ENCODE measurements at places on chromosomes 4 and X. TPM values are rescaled to one million over a fixed set of nuclear protein-coding genes. Genes with fewer than 3 reads are reported as not detected.

DNA sequence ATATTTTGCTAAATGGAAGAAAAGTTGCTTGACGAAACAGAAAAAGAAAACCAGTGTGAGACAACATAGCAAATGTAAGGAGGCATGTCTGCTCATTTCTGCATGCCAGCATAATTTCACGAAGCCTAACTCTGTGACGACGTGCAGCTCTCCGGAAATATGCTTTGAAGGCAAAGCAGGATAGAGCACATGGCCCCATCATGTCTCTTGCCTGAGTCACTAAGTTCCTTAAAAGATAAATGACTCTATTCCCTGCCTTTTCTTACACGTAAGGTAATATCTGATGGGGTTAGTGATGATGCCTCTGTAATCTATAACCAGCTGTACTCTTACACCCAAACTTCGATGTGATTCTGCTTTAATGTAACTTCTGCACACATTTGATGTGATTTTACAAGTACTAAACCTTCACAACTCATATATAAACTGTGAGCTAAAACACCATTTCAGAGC, 64.5 kb downstream of the ANXA3 start:
- DNase-seq: no peak

DNA sequence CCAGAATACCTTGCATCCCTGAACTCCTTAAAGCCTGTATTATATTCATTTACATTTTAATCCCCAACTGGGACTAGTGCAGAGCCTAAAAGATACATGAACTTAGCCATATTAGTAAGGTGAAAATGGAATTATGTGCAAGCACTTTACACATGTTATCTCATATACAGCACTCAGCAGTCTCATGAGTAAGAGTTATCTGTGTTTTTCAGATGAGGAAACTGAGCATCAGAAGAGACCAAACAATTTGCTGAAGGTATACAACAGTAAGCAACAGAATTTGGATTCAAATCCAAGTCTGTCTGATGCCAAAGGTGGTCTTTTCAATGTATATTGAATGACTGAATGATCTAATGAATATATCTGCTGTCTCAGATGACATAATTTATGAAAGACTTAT, 12.3 kb downstream of the ATP7A start:
- DNase-seq: no peak

Gene SMIM31
- total RNA-seq: not detected

- no peak for DNase-seq
These were observed 17.2 kb upstream of the SPCS3 start for GRCh38 chr4:176302283-176303275.

Gene FGFBP2
- total RNA-seq: 0.25 TPM

Gene MMRN1
- total RNA-seq: 15.6 TPM

DNA sequence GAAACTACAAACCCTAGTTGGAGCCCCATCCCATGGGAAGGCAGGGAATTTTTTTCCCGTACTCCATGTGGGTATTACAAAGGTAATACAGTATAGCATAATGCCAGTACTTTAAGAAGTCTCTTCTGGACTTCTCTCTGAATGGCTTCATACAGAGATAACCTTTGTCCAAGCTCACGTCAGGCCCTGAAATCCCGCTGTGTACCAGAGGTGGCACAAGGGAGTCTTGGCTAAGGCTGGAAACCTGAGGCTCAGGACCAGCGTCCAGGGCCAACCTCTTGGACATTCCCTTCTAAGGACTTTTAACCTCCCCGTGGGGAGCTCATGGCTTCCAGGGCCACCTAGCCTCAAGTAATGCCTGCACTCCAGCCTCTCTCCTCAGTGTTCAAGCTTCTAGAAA, 338.9 kb upstream of the FAM241A start:
- no peak for DNase-seq

Gene SULT1E1
- 14.7 TPM for total RNA-seq

DNA sequence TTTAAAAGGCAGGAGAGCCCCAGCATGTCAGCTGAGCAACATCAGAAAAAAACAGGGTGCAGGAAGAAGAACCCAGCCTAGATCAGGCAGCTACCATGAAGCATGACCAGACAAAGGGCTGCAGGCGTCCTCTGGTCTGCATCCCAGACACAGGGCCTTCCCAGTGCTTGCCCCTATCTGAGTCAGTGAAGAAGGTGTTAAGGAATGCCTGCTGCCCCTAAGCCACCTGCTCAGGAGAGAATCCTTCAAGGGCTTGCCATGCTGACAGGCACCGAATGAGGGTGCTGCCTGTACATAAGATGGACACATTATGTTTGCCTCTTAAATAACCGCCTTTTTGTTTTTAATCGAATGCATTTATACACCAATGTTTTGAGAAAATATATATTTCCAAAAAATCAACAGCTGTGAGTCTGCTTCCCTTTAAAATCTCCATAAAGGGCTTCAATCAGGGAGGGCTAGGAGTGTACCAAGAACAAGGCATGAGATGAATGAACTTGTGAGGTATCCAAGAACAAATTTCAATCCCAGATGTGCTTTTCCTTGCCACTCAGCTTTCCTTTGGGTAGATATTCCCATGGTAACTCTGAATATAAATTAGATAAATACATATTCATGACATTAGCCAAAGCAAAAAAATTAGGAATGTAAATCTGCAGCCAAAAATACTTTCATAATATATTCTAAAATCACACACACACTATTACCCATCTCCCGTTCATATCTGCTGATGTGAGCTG, 85.1 kb downstream of the SLC9A7 start:
- DNase-seq: no peak

Gene CRLF2
- not detected for total RNA-seq

Gene MAB21L2
- 0.47 TPM for total RNA-seq

Gene P2RY4
- total RNA-seq: 0.08 TPM

Gene CLNK
- total RNA-seq: under 0.01 TPM

DNA sequence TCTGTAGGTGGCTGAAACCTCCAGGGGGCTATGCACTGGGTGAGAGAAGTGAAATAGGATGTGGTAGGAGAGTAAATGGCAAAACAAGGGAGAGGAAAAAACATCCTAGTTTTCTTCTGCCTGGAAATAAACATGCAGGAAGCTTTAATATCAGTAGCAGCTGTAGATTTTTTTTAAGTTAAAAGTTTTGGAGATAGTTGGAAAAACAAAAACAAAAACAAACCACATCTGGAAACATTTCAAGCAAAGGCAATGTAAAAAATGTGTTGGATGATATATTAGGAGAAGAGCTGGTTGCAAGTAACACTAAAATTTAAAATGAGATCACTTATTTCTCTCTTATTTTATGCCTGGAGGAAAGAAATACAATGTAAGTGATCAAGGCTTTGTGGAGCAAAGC, 388.0 kb downstream of the SPRY1 start:
- DNase-seq: no peak

Gene STARD8
- total RNA-seq: 9.8 TPM

DNA sequence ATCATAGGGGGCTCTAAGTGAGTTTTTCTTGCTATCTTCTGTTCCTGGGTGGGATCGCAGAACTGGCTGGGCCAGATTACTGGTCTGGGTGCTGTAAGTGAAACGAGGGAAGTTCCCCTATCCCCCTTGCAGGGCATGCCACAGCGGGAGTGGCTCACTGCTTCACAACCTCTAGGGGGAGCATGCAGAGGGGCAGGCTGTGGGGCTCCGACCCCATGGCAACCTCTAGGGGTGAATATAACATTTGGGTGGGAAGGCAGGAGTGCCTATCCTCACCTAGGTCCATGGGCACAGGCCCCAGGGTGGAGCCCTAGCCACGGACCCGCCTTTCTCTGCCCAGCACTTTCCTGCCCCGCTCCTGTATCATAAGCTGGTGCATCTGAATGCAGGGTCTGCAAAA, 1.7 kb upstream of the RRAGB start:
- no peak for DNase-seq

DNA sequence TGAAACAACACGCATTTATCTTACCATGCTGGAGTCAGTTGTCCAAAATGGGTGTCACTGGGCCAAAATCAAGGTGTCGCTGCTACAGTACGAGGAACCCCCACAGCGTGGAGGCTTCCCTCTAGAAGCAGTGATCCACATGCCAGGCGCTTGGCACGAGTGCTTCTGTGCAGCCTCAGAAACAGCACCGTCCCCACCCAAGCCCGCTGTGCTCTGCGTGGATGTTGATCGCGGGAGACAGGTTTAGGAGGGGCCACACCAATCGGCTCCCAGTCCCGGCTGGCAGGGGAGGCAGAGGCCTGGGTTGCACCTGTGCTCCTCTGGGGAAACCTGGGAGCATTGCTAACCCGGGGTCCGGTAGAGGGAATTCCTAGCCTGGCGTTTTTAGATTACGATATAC, 165.5 kb upstream of the PSAPL1 start:
- DNase-seq: no peak

- DNase-seq: no peak
These were observed 8.7 kb upstream of the HPGDS start for GRCh38 chr4:94351319-94351718.

DNA sequence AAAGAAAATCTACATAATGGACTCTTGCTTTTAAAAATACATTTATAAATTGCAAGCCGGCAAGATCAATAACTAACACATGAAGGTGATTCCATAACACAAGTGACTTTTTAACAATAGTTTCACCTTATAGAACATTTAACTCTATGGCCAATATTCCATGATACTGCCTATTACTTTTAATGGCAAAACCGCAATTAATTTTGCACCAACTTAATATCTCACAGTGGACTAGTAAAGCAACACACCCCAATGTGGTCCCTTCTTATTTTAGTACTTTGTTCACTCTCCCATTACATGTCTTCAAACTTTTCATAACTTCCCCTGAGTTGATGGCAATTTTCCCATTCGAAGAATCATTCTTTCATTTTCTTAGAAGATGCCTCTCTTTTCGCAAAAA, 351.6 kb upstream of the F9 start:
- DNase-seq: no peak

Gene TLR10
- 1.9 TPM for total RNA-seq

Gene PDGFRA
- 6.5 TPM for total RNA-seq

GRCh38 chrX:108313669-108314068, 124.6 kb downstream of the COL4A6 start:
- DNase-seq: no peak

DNA sequence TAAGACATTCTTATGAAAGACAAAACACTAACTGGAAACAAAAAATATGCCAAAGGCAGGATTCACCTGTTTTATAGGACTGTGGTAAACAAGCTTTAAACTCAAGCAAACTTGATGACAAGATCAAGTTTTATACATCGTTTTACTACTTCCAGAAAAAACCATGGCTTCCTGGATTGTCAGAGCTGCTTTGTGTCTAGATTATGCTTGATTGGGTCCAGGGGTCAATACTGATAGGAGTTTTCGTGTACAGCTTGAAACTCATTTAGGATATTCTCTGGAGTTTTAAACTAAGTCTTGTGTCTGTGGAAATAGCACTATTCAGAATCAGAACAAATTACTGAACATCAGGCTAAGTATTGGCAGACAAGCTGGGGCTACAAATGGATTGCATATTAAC, 13.0 kb downstream of the HCCS start:
- DNase-seq: no peak

DNA sequence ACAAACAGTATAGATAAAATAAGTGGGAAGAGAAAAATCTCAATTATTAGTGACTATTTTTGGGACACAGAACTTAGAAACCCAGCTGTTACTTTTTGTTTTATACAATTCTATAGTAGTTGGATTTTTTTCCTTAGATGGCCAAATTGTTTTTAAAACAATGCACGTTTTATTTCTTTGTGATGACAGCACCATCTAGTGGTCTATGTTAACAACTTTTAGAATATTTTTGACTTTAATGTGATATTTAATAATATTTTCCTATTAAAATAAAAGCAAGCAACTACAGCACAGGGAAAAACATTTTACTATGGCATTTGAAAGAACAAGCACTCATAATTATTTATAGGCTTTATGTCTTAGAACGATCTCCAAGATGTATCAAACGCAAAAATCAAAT, 5.6 kb upstream of the SMIM31 start:
- DNase-seq: no peak

Gene INPP4B
- total RNA-seq: 2.8 TPM

DNA sequence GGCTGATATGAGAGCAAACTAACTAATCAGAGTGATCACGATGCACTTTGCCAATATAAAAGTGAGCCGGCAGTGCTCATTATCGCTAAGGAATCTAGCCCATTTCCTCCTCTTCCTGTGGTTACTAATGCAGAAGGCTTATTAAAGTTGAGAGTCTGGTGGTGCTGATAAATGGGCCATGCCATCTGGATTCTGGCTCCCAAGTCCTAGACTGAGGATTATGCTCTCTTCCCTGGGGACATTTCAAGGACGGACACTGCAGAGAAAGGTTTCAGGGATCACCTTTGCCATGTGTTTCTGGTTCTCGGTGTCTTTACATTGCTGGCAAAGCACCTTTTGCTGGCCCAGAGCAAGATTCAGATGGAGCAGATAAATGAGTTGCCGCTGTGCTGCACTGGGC, 85.3 kb downstream of the RTL5 start:
- no peak for DNase-seq

DNA sequence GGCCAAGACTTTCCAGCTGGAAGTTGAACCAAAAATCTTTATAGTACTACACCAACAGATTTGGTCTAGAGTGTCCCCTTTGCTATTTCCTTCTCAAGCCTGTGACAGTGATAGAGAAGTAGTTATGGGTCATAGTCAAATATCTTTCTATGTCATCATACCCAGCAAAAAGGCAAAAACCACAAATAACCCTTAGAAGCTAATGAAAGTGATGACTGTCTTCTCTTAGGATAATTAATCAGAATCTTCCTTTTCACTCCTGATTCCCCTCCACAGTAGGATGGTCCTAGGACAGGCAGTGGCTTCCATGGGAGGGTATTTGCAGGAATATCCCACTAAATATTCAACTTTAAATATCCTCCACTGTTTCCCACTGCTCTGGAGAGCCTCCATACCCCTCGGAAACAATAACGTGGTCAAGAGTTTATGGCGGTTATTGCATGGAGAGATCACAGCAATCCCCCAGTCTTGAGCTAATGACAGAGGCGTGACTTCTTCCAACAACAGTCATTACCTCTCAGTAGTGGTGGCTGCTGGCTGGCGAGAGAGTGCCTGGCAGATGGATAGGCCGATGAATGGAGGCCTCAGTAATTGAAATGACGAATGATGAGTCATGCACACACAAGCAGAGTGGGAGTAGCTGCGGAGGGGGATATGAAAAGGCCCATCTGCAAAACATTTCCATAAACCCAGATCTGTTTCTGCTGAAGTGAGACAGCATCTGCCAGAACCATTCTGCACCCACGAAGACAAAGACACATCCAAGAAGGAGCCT, 154.9 kb downstream of the STK32B start:
- no peak for DNase-seq

Gene HAND2
- 2.1 TPM for total RNA-seq

Gene KCTD8
- total RNA-seq: not detected
